ENCODE measurements at places on chromosomes 13 and 19.

- DNase-seq: no peak
These were observed 366.9 kb downstream of the KLF12 start for GRCh38 chr13:73767191-73767741.

DNA sequence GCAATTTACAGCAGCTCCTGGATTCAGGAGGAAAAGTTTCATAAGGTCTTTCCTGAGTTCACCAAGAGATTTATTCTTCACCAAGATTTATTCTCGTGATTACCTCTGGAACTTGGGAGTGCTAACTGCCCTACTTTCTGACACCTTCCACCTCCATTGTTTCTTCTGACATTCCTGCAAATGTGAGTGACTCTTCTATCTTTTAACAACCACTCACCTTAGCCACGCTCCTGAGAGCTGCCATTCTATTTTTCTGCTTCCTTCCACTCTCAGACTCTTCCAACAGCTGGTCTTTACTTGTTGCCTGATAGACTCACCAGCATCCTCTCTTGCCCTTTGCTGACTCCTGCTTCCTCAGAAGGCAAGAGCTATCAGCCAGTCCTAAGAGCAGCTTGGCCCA is 11.5 kb upstream of the CBY2 start:
- DNase-seq: no peak

DNA sequence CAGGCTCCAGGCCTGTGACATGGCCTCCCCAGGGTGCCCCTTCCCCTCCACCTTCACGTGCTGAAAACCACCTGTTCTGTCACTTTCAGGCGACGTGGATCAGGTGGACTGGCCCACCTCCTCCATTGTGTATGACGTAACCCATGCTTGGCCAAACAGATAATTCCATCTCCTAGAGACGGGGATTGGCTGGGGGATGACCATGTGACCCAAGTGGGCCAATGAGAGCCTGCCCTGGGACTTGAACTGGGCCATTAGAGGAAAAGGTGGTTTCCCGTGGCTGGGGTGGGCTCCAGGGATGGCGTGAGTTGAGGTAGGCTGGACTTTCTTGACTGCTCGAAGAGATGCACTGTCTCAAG is 3.6 kb upstream of the ADAMTSL5 start:
- DNase-seq: no peak

DNA sequence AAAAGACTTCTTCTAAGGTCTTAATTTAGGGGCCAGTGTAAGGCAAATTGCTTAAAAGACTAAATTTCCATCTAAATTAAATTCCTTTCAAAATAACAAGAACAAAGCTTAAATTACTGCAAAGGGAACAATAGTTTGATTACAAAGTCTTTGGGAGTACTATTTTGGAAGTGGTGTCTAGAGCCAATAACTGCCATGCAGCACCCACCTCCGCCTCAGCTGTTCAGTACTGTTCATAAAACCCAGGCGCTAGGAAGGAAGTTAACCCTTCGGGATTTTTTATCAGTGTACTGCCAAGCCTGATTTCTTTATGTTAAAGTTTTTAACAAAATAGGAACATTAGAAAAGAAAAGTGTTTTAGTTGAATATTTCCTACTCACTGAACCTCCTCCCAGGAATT is 210.1 kb downstream of the LIG4 start:
- DNase-seq: no peak

- DNase-seq: no peak
These were observed 318.3 kb downstream of the IRS2 start for GRCh38 chr13:109468123-109468522.

DNA sequence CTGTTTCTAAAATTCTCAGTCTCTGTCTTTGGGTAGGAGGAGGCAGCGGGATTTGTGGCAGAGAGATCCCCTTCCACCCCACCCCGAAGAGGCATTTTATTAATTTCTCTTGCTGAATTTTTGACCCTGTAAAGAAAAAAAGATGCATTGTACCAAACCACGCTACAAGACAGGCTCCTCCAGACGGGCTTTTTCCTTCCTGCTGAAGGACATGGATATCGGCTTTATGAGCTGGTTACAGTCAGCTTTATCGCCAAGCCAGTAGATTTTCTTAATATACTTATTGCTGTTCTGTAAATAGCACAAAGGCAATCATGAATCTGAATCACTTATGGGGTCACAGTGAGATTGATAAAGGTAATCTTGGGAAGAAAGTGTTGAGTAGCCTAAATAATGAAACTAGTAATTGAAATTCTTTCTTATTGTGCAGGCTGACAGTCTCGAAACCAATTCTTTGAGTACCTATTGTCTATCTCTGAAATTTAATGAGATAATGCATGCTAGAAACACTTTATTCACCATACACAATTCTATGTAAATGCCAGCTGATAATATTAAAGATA is 24.5 kb downstream of the MBNL2 start:
- DNase-seq: no peak

DNA sequence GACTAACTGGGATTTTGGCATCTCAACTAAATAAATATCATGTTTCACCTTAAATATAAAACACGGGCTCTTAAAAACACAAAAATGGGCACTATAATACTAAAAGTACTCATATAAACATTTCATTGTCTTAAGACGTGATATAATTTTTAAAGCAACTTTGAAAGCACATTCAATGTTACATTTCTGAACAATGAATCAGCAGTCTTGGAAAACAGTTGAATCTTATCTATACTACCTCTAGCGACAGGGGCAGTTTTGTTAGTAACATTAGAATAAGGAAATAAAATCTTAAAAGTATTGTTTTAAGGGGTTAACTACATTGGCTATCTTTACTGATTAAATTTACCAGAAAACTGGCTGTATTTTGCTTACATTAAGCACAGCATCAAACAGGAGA is 156.9 kb downstream of the UGGT2 start:
- DNase-seq: no peak

GRCh38 chr13:27635266-27635665 is 13.6 kb downstream of the POLR1D start:
- no peak for DNase-seq

GRCh38 chr13:105925496-105925895 is 610.0 kb downstream of the EFNB2 start:
- no peak for DNase-seq

DNA sequence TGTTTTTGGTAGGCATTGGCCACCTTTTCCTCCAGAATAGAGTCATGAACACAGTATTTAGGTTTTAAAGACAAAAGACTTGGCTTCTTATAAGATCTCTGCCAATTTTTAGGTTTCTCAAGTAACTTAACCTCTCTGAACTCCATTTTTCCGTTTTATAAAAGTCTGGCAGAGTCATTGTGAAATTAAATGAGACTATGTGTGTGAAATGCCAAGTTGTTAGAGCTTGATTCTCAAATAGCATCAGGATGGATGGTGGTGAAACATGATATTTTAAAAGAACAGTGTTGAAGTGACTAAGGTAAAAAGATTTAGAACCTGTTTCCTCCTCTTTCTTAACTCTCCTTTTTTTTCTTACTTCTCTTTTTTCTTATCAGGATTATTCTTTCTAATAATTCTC is 617.7 kb upstream of the SLITRK1 start:
- DNase-seq: no peak

GRCh38 chr19:35928507-35928906 is 7.7 kb upstream of the LRFN3 start:
- no peak for DNase-seq

DNA sequence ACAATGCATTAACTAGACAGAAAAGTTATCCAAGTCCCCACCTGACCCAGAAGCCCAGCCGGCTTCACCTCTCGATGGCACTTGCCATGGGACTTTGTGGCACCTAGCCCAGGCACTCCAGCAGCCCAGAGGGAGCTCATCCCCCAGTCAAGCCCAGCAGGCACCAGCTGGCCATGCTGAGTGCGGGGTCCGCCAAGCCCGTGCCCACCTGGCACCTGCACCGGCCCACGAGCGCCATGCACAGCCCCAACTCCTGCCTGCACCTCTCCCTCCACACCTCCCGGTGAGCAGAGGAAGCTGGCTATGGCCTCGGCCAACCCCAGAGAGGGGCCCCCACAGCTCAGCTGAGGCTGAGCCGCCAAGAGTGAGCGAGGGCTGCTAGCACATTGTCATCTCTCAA is 1759.1 kb downstream of the OLFM4 start:
- no peak for DNase-seq

DNA sequence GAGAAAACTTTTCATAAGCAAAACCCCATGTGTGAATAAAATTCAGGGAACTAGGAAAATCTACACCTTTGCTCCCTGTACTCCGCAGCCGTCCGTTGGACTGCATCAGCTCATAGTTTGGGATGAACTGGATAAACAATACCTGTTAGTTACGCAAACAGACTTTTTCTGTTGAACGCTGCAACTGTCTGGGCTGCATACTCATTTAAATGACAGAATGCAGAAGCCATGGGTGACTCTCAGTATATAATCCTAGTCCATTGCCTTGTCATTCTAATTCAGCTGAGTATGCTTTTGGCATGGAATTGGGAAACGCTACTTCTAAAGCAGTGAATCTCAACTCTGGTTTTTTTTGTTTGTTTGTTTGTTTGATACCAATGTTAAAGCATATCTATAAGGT is 151.6 kb downstream of the SLITRK1 start:
- no peak for DNase-seq

- no peak for DNase-seq
These were observed 3.2 kb upstream of the ERVV-1 start for GRCh38 chr19:53010494-53010893.

DNA sequence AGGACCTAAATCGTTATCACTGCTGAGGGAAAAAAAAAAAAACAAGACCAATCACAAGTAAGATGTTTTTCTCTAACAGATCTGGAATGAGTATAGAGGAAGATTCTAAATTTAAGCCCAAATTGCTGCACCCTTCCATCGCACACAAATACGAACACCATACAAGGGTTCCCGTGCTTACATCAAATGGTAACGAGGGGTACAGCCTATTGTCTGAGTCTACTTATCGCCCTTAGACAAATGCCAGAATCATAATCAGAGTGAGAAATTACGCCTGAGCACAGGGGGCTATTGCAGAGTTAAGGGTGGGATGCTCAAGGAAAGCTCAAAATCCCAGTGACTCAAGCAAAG is 603 bp downstream of the ZC3H13 start:
- no peak for DNase-seq

Measured in activated T-helper 1 cell treated with Interleukin-2 at 50 U/mL for 16 hours (primary cell).